ENCODE measurements at places on chromosomes 12 and 14.

DNA sequence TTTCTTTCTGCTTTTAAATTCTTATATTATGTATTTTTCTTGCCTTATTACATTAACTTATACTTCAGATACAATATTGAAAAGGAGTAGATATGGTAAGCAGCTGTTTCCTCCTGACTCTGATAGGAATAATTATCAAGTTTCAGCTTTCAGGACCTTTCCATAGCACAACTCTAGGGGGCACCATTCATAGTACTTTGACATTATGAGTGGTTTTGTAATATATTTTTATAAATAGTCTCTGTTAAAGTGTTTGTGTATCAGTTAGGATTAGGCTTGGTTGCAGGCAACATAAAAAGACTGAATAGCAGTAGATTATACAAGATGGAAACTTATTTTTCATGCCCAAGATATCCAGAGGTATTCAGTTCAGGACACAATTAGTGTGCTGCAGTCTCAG, 27.9 kb upstream of the PARP11 start:
- no peak for DNase-seq

GRCh38 chr14:76729953-76730505, 31.2 kb upstream of the VASH1 start:
- no peak for DNase-seq

DNA sequence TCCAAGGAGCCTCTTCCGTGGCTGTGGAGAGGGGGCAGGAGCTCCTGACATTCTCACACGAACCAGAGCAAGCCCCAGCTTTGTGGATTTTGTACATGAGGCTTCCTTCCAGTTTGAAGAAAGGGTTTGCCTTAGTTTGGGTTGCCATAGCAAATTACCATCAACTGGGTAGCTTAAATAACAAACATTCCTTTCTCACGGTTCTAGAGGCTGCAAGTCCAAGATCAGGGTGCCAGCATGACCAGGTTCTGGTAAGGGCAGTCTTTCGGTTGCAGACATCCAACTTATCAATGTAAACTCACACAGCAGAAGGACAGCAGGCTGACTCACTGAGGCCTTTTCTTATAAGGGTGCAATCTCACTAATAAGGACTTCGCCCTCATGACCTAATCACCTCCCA, 25.9 kb upstream of the STAB2 start:
- DNase-seq = no peak

DNA sequence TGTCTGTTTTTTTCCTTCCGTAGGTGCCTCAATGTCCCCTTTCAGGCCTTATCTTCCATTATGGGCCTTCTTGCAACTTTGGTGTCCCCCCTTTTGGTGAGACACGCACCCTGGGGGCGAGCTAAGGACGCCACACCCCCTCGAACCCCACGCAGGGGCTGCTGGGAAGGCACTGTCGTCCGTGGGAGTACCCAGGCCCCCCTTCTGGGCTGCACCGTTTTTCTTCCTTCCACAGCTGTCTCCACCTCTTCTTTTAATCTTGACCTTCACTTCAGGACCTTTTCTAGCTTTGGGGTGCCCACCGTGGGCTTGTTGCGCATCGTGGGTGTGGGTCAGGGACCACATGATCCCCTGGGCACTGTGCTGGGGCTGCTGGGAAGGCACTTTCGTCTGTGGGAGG, 271.8 kb downstream of the ALG10 start:
- DNase-seq = no peak

DNA sequence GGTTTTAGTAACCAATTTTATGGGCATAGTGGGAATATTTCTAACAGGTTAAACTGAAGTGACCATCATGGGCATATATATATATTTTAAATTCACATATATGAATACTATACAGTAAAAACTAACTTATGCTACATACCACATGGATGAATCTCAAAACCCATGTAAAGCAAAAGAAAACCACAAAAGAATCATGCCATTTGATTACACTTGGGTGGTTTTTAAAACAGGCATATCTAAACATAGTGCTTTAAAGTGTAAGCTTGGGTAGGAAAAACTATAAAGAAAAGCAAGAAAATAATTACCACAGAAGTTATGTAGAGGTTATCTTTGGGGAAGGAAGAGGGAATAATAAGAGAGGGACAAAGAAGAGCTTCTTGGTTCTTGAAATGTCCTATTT, 326.1 kb downstream of the NAV3 start:
- no peak for DNase-seq

DNA sequence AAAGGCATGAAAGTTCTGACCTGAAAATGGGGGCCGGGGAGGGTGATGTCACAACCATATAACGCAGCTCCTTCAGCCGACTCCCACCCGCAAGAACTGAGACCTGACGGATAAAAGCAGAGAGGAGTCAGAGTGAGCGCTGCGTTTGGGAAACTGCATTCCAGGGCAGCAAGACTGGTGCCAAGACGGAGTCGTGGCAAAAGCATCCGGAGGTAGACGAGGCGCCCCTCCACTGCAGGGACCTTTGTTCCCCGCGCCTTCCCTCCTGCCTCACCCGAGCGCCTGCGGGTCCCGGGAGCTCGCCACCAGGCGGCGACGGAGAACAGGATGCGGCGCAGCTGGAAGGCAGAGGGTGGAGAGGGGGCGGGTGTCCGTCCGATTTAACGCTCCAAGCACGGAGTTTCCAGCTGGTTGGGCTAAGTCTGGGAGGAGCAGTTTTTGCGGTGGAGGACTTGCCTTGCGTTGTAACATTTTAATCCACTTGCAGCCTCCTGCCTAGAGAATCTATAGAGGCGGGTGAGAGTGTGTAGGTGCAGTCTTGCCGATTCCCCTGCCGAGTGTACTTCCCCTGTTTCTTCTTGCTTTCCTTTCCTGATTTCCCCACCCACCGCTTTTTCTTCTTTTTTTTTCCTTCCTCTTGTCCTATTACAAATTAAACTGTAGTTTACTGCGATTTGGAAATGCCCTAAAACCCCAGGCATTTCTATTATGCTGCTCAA, 1.2 kb upstream of the CPNE8 start:
- peak; percentile 57 for DNase-seq

GRCh38 chr12:26319511-26319910, 124.1 kb downstream of the SSPN start:
- no peak for DNase-seq

GRCh38 chr14:80545935-80546854, 334.9 kb upstream of the DIO2 start:
- no peak for DNase-seq

DNA sequence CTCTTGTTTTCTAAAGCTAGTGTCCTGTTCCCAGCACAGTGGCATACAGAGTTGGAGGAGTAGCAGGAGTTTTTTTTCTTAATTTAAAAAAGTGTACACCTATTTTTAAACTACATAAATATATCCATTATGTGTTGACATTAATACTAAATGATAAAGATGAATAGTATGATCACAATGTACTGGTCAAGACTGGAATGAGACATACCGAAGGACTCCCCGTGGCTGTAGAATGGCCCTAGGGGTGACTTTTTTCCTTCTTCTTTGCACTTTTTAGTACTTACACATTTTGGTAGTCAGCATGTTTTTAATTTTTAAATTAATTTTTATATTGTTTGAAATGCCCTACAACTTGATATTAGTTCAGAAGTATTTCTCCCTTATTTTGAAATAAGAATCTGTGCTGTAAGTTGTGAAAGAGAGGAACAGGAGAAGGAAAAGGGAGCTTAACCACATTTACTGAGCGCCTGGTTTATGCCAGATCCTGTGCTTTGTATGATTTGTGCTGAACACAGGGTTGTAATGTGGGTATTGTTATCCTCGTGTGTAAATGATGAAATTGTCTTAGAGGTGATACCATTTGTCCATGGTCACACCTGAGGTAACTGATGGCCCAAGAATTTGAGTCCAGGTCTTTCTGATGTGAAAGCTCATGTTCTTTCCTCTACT, 136.5 kb downstream of the TGFB3 start:
- no peak for DNase-seq

GRCh38 chr14:39740454-39740853, 308.2 kb upstream of the FBXO33 start:
- no peak for DNase-seq

DNA sequence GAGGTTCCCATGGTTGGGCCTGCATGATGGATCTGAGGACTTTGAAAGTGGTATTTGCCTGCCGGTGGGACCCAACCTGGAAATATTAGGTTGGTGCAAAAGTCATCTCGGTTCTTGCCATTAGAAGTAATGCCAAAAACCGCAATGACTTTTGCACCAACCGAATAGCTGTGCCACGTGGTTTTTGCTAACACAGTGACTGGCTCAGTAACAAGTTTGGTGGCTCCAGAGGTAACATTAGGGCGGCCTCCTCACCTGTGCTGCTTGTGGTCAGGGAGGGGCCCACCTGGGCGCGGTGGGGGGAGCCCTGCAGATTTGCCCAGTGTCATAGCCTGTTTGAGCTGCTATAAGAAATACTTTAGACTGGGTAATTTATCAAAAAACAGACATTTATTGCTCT, 1.8 kb downstream of the BDKRB2 start:
- DNase-seq = no peak

Data from Jurkat, Clone E6-1 (cell line).